Right lobe of liver (tissue), 6 donors: ENCODE measurements at places on chromosomes 2 and 18.

DNA sequence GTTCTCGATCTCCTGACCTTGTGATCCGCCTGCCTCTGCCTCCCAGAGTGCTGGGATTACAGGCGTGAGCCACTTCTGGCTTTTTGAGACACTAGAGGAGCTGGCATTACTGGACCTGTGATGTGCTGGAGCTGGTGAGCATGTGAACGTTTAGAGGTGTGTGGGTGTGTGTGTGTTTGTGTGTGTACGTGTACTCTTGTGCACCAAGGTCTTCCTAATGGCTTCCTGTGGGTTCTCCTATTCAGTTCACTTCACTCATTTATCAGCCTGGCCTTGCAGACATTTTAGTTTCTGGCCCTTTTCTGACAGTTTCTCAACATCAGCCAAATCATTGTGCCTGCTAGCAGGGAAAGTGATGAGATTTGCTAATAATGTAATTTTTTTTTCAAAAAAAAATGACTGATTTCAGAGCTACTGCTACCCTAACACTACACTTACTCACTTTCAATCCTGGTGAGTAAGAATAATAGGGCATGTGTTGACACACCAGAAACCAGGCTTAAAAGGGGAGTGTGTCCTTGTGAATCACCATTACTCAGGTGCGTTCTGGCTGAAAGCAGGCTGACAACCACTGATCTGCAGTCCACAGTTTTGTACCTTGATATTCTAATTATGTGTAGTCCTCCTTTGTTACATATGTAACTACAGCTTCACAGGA is 41.0 kb upstream of the ACTR3 start:
- no peak overlapping the region for H3K27ac ChIP-seq
- H3K36me3 ChIP-seq = no peaks in the 10 kb centered on the region
- H3K4me3 ChIP-seq = no peak overlapping the region

DNA sequence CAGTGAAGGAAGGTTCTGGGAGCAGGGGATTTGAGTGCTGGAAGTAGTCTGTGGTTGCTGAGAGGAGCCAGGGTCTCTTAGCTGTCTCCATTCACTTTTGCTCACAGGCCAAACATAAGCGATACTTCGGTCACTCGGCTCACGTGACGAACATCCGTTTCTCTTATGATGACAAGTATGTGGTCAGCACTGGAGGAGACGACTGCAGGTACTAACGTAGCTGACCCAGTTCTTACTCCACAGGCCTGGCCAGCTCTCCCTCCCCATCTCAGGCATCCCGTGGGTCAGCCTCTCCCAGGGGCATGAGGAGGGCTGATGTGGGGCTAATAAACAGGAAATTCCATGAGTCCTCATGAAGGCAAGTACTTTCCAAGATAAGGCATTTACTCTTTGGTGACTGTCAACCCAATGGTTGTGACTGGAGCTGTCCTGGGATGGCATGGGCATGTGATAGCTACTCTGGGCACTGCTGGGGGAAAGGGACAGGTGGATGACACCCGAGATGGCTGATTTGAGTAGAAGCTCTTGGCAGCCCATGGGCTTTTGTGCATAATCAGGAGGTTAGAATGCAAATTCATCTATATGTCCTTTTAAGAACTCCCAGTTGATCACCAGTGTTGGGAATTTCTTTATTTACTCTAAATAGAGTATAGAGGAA is 81.6 kb downstream of the RTN4 start:
- no peaks in the 10 kb centered on the region for H3K27me3 ChIP-seq
- no peaks in the 10 kb centered on the region for H3K4me1 ChIP-seq
- H3K36me3 ChIP-seq = peaks cover 2% of the 10 kb centered on the region
- DNase-seq = no peak
- H3K27ac ChIP-seq = no peak overlapping the region

- peaks cover 6% of the 10 kb centered on the region for H3K4me1 ChIP-seq
- H3K36me3 ChIP-seq = no peaks in the 10 kb centered on the region
- DNase-seq = no peak
- no peaks in the 10 kb centered on the region for H3K27me3 ChIP-seq
These were observed 34.3 kb downstream of the CIB4 start for GRCh38 chr2:26606847-26607190.

- no peaks in the 10 kb centered on the region for H3K4me1 ChIP-seq
- H3K36me3 ChIP-seq = no peaks in the 10 kb centered on the region
- no peak overlapping the region for H3K4me3 ChIP-seq
- DNase-seq = no peak
- H3K27ac ChIP-seq = peak overlapping the region; percentile 51
These were observed 18.5 kb downstream of the NFE2L2 start for GRCh38 chr2:177246000-177246399.

DNA sequence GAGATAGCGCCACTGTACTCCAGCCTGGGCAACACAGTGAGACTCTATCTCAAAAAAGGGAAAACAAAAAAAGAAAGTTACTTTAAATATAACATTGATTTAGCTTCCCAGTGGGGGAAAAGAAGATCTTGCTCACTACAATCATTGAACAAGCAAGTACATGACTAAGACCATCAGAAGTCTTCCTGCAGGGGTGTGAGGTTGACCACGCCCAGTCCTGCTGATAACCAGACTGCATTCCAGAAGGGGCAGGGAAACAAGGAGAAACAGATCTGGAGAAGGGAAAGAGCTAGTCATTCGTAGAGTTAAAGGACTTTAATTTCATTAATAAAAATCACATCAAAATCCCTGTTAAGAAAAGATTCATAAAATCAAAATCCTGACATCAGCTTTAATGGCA is 77.5 kb downstream of the EPHA4 start:
- no peak overlapping the region for H3K4me3 ChIP-seq
- no peaks in the 10 kb centered on the region for H3K4me1 ChIP-seq
- H3K36me3 ChIP-seq = no peaks in the 10 kb centered on the region
- no peaks in the 10 kb centered on the region for H3K27me3 ChIP-seq
- no peak overlapping the region for H3K27ac ChIP-seq
- DNase-seq = no peak

DNA sequence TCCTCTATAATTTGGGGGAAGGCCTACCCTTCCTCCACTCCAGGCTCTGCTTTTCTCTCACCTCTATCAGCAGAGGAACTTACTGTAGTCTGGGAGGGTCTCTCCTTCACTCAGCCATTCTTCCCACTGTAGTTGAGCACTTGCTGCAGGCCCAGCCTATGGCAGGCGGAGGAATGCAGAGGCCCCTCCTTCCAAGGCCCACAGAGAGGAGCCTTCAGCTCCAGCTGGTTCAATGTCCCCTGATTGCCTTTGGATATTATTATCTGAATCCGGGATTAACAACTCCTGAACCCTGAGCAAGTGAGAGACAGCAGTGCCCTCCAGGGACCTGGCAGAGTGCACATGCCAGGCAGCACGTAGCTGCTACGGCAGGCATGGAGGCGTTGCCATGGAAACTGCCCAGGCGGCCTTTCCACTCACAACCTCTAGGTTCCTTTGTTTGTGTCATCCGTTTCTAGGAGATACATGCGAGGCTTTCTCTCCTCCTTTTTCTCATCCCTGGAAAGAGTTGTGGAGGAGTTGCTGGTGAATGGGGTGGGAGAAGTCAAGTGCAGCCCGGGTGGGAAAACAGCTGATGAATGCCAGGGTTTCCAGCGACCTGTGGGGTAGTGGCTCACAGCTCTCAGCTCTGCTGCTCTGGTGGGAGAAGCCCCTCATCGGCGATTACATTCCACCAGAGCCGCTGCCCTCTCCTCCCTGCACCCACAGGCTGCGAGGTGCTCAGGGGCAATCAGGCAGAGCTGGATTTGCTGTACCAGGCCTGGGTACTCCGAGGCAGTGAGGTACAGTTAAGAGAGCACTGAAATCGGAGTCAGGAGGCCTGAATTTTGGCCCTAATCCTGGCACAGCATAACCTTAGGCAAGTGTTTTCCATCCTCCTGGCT is 55.3 kb upstream of the HK2 start:
- no peak for DNase-seq
- H3K36me3 ChIP-seq = no peaks in the 10 kb centered on the region
- H3K4me1 ChIP-seq = no peaks in the 10 kb centered on the region
- H3K4me3 ChIP-seq = no peak overlapping the region

DNA sequence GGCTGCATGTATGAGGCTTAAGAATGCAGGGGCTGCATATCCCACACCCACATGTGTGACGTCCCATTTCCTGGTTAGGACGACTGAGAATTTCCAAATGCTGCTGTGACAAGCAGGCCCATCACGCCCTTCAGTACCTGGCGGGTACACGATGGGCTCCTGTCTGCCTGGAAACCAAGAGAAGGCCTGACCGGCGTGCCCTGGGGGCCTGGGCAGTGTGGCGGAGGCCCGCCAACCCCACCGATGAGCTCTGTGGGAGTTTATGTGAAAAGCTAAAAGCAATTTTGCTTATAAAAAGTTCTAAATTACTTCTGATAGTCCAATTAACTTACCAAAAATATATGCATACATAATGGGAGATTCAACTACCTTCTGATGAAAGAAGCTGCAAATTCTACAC is 837.3 kb downstream of the GALR1 start:
- H3K4me3 ChIP-seq = no peak overlapping the region
- no peak overlapping the region for H3K27ac ChIP-seq
- H3K4me1 ChIP-seq = no peaks in the 10 kb centered on the region

DNA sequence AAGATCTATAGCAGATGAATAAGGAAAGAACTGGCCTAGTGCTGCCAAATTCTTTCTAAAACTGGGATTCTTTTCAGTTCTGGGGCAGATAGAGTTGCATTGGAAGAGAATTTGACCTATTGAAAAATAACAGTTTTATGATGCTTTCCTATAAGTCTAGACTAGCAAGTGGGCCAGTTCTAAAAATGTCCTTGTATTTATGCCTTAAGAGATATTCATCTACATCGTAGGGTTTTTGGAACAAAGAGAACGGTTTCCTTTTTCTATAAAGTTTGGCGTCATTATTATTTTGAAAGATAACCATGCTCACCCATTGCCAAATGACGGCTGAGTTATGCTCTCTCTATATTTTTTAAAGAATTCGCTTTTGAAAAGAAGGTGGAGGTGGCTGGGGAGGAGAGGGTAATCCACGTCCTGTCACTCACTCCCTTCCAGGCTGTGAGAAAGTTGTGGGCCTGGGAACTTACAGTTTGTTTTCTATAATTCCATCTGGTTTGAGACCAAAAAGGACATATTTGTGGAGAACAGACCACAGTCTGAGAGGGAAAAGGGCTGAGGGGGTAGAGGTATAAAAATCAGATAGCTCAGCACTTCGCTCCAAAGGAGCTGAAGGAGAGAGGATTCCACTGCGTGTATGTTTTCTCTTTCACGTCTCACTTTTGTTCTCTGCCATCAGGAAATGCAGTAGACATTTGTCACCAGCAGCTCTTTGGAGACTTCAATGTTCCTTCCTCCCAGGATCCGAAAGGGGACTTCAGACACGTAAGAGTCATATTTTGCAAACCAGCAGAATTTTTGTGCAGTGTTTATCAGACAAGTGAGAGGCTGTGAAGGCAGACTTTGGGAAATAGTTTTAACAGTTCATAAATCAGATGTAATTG is 281.9 kb upstream of the FN1 start:
- H3K27ac ChIP-seq = no peak overlapping the region
- no peak for DNase-seq
- no peak overlapping the region for H3K4me3 ChIP-seq
- H3K36me3 ChIP-seq = no peaks in the 10 kb centered on the region
- no peaks in the 10 kb centered on the region for H3K4me1 ChIP-seq

DNA sequence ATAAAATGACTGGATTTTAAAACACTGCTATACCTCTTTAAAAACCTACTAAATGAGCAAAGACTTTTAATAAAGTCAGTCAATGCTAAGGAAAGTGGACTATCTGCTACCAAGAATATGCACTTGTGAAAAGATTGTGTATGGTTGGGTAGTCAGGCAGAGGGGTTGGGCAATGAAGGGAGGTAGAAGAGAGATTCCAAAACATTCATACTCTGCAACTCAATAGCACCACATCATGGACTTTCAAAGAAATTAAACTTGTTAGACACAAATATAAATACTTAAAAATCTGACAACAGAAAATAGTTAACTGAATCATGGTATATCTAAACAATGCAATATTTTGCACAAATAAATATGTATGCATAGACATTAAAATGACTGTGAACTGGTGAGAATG is 139.9 kb upstream of the MAPRE2 start:
- H3K4me3 ChIP-seq = no peak overlapping the region
- H3K27ac ChIP-seq = no peak overlapping the region
- H3K4me1 ChIP-seq = no peaks in the 10 kb centered on the region
- H3K36me3 ChIP-seq = no peaks in the 10 kb centered on the region
- no peak for DNase-seq
- no peaks in the 10 kb centered on the region for H3K27me3 ChIP-seq

DNA sequence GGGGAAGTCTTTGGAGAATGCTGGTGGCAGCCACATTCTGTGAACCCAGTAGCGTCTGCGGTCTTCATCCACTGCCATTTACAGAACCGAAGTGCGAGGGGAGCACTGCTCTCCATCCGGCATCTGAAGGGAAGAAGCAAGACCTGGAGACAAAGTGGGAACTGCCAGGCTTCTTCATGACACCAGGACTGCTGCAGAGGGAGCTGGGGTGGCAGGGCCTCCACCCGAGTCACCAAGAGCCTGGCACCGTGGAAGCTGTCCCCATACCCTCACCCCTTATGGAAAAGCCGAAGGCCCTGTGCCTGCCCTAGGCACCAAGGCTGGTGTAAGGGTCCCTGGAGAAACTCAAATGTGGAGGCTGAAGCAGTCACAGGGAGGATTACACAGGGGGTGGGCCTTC is 79.8 kb downstream of the CIB4 start:
- no peaks in the 10 kb centered on the region for H3K4me1 ChIP-seq
- DNase-seq = peak; percentile 5
- no peaks in the 10 kb centered on the region for H3K27me3 ChIP-seq
- no peak overlapping the region for H3K4me3 ChIP-seq

DNA sequence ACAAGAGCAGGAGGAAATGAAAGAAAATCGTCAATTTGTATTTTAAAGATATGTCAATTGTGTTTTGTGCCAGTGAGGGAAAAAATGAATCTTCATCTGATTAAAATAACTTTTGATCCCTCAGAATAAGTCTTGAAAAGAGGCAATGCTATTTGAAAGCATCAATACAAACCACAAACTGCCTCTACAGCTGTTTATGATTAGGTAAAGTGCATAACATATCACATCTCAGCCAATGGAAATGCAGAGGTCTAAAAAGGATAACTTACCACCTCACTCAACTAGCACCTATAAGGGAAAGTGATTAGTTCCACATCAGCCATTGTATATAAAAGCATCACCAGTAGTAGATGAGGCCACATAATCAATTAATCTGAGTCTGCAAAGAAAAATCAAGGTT is 492.2 kb upstream of the CDH2 start:
- H3K4me3 ChIP-seq = no peak overlapping the region
- no peaks in the 10 kb centered on the region for H3K36me3 ChIP-seq
- no peaks in the 10 kb centered on the region for H3K4me1 ChIP-seq

GRCh38 chr2:71719520-71720282 is 266.3 kb downstream of the DYSF start:
- peaks cover 6% of the 10 kb centered on the region for H3K4me1 ChIP-seq
- DNase-seq = no peak
- H3K27ac ChIP-seq = no peak overlapping the region
- no peaks in the 10 kb centered on the region for H3K36me3 ChIP-seq

GRCh38 chr18:75010689-75011088 is 198.2 kb downstream of the PTGR3 start:
- no peak for DNase-seq
- no peak overlapping the region for H3K4me3 ChIP-seq
- no peaks in the 10 kb centered on the region for H3K27me3 ChIP-seq
- no peaks in the 10 kb centered on the region for H3K36me3 ChIP-seq
- no peaks in the 10 kb centered on the region for H3K4me1 ChIP-seq
- no peak overlapping the region for H3K27ac ChIP-seq

- H3K27ac ChIP-seq = no peak overlapping the region
- no peaks in the 10 kb centered on the region for H3K4me1 ChIP-seq
- H3K36me3 ChIP-seq = no peaks in the 10 kb centered on the region
- no peak overlapping the region for H3K4me3 ChIP-seq
- DNase-seq = no peak
- H3K27me3 ChIP-seq = no peaks in the 10 kb centered on the region
These were observed 10.7 kb upstream of the SLC14A1 start for GRCh38 chr18:45713239-45713638.
